Temporal lobe (tissue), 4 donors: ENCODE measurements at places on chromosomes 16 and 17. TPM values are rescaled to one million over a fixed set of nuclear protein-coding genes. Genes with fewer than 3 reads are reported as not detected.

Gene RPS2
- 1,174 TPM for total RNA-seq

Gene TBC1D3C
- under 0.01 TPM for total RNA-seq

Gene MARVELD3
- total RNA-seq = 0.25 TPM

Gene HEXIM2
- 8.4 TPM for total RNA-seq

Gene TRAF7
- 29.7 TPM for total RNA-seq

Gene C1QTNF8
- under 0.01 TPM for total RNA-seq

Gene PPP1R27
- not detected for total RNA-seq

Gene CHST5
- 0.25 TPM for total RNA-seq

Gene OR1F1
- 0.98 TPM for total RNA-seq

Gene TP53TG3F
- not detected for total RNA-seq

Gene PLA2G10
- not detected for total RNA-seq

Gene XYLT1
- total RNA-seq = 24.1 TPM

Gene SDR42E2
- total RNA-seq = under 0.01 TPM

Gene CBLN1
- total RNA-seq = 9.3 TPM

Gene POLG2
- 9.6 TPM for total RNA-seq

Gene TEN1
- 6.1 TPM for total RNA-seq

Gene KRT13
- not detected for total RNA-seq

Gene DLX4
- total RNA-seq = not detected

Gene PERCC1
- not detected for total RNA-seq

Gene KRT33B
- not detected for total RNA-seq

Gene CCL4
- total RNA-seq = 0.74 TPM

Gene SYCE1L
- total RNA-seq = 0.25 TPM

Gene NETO2
- total RNA-seq = 122 TPM

Gene PRAC1
- not detected for total RNA-seq

Gene CACNG5
- total RNA-seq = 0.98 TPM

Gene CFAP97D1
- not detected for total RNA-seq
